AG04449 (cell line): ENCODE measurements at places on chromosomes 4 and X.

DNA sequence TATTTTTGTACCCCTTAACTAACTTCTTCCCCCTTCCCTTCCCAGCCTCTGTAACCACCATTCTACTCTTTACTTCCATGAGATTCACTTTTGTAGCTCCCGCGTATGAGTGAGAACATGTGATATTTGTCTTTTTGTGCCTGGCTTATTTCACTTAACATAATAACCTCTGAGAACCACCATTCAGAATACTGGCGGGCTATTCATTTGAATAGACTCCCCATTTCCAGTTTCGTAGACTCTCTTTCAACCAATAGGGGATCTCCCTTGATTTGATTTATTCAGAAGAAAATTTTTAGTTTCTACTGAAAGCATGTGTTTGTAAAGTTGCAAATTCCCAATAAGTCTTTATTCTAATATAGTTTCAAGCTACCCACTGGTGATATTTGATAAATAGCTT, 117.2 kb downstream of the GATB start:
- no peak for DNase-seq

DNA sequence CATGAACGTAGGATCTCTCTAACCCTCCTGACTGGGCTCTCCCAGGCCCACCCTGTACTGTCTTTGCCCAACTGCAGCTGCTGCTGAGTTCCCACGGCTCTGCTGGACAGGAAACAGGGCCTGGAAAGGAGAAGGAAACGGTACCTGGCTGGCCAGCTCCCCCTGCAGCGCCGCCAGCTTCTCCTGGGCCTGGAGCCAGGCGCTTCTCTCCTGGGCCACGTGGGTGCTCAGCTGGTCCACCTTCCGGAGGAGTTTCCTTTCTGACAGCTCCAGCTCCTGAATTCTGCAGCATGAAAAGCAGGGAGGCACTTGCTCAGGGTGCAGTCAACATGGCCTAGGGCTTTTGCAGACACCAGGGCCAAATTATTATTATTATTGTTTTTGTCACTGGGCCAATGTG, 6.5 kb downstream of the C4orf50 start:
- no peak for DNase-seq

DNA sequence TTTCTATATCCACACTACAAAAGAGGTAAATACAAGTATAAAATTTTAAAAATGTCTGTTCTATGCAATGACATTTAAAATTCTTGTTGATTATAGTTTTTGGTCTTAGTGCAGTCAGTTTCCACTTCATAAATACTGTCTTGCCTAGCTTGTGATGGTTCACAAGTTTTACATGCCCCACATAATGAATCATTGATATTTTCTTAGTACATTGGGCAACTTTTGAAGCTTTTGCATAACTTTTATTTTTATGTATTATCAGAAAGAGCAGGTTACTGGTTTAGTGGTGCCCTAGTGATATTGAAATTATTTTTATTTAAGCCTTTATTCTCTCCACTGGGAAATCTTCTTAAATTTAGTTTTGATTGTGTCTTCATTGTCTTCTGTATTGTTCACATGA, 388.0 kb downstream of the CCSER1 start:
- no peak for DNase-seq

DNA sequence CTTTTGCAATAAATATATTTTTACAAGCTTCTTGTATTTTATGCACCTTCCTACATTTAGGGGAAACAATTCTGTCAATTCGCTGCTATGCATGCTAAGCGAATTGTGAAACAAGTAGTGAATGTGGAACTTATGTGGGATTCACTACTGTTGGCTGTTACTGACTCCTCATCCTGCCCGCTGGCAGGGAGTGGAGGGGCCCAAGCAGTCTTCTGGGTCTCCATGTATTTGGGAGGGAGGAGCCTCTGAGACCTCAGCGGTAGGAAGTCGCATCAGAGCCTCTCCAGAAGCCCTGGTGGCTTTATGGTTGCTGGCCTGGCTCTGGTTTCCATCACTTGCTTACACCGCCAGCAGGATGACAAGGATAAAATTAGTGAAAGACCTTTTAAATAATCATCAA, 3.7 kb upstream of the SETD7 start:
- DNase-seq: no peak

GRCh38 chr4:174626342-174627008, 104.2 kb upstream of the HPGD start:
- DNase-seq: no peak

DNA sequence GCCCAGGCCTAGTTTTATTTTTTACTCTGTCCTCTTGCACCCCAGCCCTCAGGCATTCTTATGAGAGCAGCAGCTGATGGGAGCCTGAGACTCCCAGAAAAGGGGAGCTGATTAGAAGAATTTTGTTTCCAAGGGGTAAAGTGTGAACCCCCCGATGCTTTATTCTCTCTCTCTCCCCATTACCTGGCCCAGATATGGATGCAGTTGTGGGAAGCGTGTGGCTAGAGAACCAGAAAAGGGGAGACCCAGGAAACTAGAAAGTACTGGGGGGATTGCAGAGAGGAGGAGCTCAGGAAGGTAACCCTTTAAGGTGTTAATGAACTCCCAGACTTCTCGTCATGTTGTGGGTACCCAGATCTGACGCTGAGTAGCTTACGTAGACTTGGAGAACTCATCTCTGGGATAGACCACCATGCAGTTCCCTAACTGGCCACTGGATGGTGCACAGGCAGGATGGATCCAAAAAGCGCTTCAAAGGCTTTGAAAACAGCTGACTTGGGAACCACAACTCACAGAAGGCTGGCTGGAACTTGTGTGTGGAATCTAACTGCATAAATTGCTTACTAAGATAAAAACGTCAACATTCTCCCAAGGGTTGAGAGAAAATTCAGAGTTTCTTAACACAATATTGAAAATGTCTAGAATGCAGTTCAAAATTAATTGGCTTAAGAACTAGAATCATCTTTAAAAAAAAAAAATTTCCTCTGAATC, 64.7 kb downstream of the TBC1D14 start:
- DNase-seq: no peak

DNA sequence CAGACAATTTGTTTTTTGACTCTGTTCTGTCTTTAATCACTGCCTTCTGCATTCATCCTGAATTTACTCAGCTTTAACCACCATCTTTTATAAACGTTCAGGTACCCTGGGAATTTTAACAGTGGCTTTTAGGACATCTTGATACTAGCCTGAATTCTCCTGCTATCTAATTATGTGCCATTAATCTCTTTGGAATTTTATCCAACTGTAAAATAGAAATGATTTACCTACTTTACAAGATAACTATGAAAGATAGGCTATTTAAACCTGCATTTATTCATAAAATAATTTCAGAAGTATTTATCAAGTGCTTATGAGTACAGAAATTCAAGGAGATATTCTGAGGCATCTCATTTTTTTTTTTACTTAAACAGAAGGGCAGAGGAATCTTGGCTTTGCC, 146.5 kb upstream of the PLAC1 start:
- no peak for DNase-seq

DNA sequence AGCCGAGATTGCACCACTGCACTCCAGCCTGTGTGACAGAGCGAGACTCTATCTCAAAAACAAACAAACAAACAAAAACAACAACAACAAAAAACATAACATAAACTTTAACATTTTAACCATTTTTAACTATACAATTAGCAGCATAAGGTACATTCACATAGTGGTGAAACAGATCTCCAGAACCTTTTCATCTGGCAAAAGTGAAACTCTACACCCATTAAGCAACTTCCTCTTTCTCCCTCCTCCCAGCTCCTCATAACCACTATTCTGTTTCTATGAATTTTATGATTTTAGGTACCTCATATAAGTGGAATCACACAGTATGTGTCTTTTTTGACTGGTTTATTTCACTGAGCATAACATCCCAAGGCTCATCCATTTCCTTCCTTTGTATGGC, 103.6 kb downstream of the FAM13A start:
- no peak for DNase-seq

GRCh38 chr4:141118381-141118780, 14.9 kb downstream of the RNF150 start:
- DNase-seq: no peak

DNA sequence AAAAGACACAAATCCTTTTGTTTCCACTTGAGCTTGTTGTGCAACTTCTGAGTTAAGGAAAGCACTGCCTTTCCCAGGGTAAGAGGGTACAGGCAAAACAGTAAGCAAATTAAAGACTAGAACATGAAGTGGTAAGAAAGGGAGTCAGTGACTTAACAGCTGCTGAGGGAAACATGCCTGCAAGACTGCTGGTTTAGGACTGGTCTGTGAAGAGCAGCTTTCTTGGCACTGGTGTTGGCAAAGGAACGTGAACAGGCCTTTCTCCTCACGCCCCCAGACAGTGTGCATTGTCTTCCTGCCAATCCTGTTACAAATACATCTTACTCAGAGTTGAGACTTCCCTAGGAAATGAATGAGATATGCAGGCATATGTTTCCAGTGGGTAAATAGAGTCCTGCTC, 2.6 kb downstream of the LHFPL1 start:
- DNase-seq: no peak

- DNase-seq: no peak
Measured at GRCh38 chr4:52091801-52092200, 40.7 kb downstream of the SPATA18 start.

DNA sequence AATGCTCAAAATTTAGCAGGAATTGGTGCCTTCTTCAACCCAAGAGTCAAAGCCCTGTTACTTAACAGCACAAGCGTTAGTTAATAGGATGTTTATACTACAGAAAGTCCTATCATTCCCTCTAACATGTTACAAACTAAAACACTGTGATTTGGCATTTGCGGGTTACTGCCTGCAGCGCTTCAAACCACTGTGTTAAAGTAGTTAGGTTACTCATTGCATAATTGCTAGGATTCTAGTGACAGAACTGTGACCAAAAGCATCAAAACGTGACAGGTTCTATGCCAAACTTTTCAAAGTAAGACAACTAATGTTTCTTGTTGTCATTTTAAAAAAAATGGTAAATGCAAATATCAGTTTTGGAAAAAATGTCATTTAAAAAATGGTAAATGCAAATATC, 442.8 kb upstream of the ZFP42 start:
- no peak for DNase-seq
